ENCODE measurements at places on chromosomes 2 and 18. TPM values are rescaled to one million over a fixed set of nuclear protein-coding genes. Genes with fewer than 3 reads are reported as not detected.
A peak's percentile ranks its signal among the peaks of the same experiment; 100 is the strongest.

DNA sequence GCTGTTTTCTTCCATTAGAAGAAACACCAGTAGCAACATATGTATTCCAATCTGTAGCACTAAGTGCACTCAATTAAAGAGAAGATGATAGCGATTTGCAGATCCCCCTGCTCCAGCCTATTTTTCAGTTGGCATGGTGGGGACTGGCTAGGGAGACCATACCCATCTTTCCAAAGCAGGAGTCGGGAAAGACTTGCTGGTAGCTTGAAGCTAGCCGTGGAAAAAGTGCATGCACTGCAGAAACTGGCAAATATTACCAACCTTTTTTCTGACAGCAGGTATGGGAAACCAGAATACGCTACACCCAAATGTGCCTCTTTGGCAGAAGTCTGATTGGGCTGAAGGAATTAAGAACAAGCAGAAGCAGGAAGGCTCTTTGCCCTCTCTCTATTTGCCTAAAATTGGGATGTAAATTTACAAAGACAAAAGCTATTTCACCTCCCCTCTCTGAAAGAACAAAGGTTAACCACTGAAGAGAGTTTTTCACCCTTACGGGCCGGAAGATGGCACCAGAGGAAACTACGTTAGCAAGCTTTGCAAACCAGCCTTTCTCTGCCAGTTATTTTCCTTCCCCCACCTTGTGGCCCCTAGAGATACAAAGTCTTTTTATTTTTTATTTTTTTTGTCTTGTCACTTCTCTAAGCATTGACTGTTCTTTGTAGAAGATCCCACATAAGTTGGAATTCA, 273.1 kb downstream of the DLGAP1 start:
- no peaks in the 10 kb centered on the region for H3K36me3 ChIP-seq
- no peaks in the 10 kb centered on the region for H3K4me1 ChIP-seq
- H3K27me3 ChIP-seq: no peaks in the 10 kb centered on the region
- no peak for DNase-seq
- no peak overlapping the region for H3K27ac ChIP-seq
- H3K4me3 ChIP-seq: no peak overlapping the region

DNA sequence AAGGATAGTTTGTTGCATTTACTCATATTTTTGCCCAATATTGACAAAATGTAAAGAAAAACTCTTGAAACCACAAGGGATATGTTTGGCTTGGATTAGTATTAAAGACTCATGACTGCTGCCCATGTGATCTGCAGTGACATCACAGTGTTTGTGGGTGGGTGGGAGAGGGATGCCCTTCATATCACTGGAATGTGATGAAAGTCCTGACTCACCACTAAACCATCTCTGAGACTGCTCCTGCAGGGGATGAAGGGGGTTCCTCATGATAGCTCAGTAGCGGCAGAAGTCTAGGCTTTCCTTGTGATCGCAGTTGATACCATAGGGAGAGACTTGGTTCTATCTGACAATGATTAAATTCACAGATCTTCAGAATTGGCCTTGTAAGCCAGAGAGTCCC, 451.2 kb downstream of the CNTNAP5 start:
- no peak overlapping the region for H3K4me3 ChIP-seq
- H3K36me3 ChIP-seq: no peaks in the 10 kb centered on the region
- H3K27me3 ChIP-seq: no peaks in the 10 kb centered on the region
- H3K4me1 ChIP-seq: no peaks in the 10 kb centered on the region

DNA sequence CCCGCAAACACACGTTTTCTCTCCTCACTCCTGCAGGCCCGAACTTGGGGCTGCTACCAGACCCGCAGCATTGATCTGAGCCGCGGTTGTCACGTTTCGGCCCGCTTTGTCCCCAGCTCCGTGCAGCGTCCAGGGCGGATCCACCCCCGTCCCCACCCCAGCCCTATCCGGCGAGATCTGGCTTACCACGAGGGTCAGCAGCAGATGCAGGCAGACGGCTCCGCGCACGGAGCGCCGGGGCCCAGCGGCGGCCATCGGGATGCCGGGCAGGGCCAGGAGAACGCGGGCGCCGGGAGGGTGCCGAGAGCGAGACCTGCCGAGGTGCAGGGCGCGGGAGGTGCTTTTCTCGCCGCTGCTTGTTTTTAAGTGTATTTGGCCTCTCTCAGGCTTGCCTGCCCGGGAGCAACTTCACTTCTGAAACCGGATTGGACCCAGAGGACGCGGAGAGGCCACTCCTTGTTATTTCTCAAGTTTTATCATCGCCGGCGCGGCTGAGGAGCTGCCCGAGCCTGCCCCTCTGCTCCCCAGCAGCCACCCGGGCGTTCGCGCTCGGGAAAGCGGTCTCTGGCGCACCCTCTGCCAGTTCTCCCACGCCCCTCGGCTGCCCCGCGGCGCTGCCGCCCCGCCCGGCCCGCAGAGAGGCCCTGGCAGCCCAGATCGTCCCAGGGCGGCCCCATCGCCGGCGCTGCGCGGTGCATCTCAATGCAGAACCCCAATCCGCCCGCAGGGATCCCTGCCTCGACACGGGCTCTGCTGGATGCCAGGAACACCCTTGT, at the start of gene DSC3:
TSS of gene DSC3 (minus strand) at position 337 of the 776 bp plus-strand sequence. CDS start at position 255, 82 bp downstream.
- H3K4me1 ChIP-seq: no peaks in the 10 kb centered on the region
- H3K36me3 ChIP-seq: no peaks in the 10 kb centered on the region
- no peak within 1 kb of the TSS for H3K4me3 ChIP-seq
- peak; percentile 59 for DNase-seq

DNA sequence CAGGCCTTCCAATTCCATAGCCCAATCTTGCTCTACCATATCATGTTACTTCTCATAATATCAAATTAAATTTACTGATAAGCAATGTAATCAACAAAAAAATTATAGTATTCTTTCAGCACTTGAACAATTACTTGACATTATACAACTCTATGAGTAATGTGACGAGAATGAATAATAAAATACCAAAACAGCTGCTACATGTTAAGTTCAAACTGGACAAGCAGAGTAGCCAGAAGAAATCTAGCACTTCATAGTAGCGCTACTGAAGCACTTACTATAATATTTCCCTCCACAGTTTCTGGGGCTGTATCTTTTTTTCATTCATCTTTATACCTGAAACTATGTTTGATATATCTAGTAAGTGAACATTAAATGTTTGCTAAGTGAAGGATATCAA, 14.9 kb downstream of the PPP3R1 start:
- no peak overlapping the region for H3K27ac ChIP-seq
- no peaks in the 10 kb centered on the region for H3K36me3 ChIP-seq
- no peak for DNase-seq
- no peak overlapping the region for H3K4me3 ChIP-seq
- peaks cover 6% of the 10 kb centered on the region for H3K4me1 ChIP-seq

GRCh38 chr18:68984342-68984741, 186.5 kb downstream of the CCDC102B start:
- H3K27me3 ChIP-seq: no peaks in the 10 kb centered on the region
- H3K4me3 ChIP-seq: no peak overlapping the region
- no peaks in the 10 kb centered on the region for H3K36me3 ChIP-seq
- no peaks in the 10 kb centered on the region for H3K4me1 ChIP-seq
- DNase-seq: no peak

GRCh38 chr18:33870059-33870458, 292.0 kb downstream of the ASXL3 start:
- H3K27ac ChIP-seq: no peak overlapping the region
- H3K27me3 ChIP-seq: no peaks in the 10 kb centered on the region
- no peak overlapping the region for H3K4me3 ChIP-seq
- no peaks in the 10 kb centered on the region for H3K4me1 ChIP-seq

DNA sequence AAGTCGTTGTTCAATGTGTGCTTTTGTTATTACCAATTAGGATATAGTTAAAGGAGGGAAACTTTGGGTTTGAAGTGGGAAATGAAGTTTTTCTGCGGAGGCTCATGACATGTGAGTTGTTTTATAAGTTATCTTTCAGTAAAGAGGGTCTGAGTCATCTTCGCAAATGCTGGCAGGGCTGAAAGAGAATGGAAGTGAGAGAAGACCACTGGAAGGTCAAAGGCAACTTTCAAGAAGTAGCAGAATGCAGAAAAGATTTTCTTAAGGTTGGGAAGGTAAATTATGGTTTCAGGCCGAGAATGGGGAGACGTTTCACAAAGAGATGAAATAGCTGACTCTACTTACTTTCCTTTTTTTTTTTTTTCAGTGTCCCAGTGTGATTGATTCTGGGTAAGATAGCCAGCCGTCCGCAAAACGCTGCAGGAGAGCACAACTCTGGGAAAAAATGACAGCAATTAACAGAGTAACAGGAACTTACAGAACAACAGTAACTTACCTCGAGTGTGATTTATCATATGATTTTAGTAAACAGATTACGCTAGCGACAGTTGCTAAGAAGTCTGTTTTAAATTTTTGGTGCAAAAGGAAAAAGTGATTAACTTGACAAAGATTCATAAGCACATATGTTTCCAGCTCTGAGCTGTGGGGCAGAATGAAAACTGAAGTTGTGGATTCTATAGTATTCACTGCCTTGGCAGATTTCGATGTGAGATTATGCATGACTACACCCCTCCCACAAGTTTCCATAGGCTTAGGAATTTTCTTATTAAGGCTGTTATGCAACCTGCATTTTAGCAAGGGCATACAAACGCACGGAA, 46.8 kb upstream of the ACTR3 start:
- H3K4me1 ChIP-seq: no peaks in the 10 kb centered on the region
- no peaks in the 10 kb centered on the region for H3K36me3 ChIP-seq
- H3K4me3 ChIP-seq: no peak overlapping the region

ALPI gene
- total RNA-seq: 309 TPM

SPAG16 gene
- total RNA-seq: 9.2 TPM

LRRC30 gene
- not detected for total RNA-seq

All from Peyer's patch (tissue), 4 donors.